LoVo (cell line): ENCODE measurements at places on chromosomes 4 and X.
A peak's percentile ranks its signal among the peaks of the same experiment; 100 is the strongest.

DNA sequence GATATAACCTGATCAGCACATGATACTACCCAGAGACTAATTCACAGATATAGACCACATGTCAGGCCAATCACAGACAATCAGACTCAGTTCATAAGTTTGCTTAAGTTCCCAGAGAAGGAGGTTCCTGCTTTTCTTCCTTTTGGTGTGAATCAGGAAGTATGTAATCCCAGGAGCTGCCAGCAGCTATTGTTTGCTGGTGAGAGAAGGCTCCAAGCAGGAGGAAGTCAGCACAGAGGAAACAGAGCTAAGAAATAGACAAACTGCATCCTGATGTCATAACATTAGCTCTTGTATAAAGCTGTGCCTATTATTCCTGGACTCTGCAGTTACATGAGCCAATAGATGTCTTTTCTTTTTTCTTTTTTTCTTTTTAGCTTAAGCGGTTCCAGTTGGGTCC, 50.9 kb downstream of the UCHL1 start:
- no peak for DNase-seq

GRCh38 chr4:92825256-92825655, 521.5 kb downstream of the GRID2 start:
- no peak for DNase-seq

- DNase-seq, result no peak
Measured at GRCh38 chr4:158649111-158649680, 22.5 kb downstream of the C4orf46 start.

- DNase-seq, result no peak
Measured at GRCh38 chrX:16039834-16040233, 83.5 kb upstream of the GRPR start.

GRCh38 chr4:183200453-183200852, 101.4 kb downstream of the WWC2 start:
- peak; percentile 44 for DNase-seq

GRCh38 chr4:7358100-7358735, 76.5 kb downstream of the PSAPL1 start:
- peak; percentile 46 for DNase-seq

GRCh38 chr4:95381843-95382580, 166.8 kb downstream of the UNC5C start:
- no peak for DNase-seq

DNA sequence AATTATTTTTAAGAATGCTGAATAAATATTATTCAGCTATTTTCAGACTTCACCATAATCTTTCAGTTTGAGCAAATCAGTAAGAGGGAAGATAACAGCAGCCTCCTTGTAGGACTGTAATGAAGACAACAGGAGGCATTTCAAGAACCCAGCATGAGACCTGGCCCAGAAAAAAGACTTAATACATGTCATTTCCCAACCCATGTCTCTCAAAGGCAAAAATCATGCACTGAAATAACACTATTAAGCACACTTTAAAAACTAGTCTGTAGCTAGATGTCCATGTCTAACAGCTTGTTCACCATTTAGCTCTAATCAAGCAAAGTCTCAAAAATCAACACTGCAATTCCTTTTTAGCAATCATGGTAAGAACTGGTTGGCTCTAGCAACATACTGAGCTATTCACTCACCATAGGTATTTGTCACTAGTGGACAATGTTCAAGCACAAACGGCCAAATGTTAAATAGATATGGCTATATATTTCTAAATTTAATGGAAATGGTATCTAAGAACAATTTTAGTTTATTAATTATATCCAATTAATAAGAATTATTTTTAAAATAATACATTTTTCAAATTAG, 109.9 kb downstream of the WDFY3 start:
- DNase-seq, result no peak

GRCh38 chrX:133527825-133528224, 112.5 kb upstream of the GPC4 start:
- DNase-seq, result no peak

GRCh38 chrX:68694435-68695205, 47.2 kb downstream of the STARD8 start:
- no peak for DNase-seq

DNA sequence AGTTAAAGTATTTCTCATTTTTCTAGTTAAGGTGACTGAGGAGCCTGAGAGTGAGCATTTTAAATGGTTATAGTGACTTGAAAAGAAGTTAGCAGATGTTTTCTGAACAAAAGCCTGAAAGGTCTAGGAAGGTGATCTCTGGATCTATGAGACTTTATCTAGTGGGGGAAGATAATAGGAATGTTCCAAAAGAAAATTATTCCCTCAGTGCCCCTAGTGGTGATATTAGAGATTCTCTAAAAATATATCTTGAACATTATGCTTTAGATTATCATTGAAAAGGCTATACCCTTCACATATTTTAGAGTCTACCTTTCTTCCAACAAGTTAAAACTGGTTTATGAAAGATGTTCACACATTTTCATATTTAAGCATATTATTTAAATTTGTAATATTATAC, 69.0 kb upstream of the SPANXN1 start:
- DNase-seq, result no peak

DNA sequence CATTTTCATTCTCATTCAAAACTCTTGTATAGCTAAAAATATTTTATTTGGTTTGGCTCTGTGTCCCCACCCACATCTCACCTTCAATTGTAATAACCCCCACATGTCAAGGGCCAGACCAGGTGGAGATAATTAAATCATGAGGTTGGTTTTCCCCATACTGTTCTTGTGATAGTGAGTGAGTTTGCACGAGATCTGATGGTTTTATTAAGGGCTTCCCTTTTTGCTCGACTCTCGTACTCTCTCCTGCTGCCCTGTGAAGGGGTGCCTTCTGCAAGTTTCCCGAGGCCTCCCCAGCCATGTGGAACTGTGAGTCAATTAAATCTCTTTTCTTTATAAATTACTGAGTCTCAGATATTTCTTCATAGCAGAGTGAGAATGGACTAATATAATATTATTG, 768.0 kb downstream of the STIM2 start:
- DNase-seq, result no peak

DNA sequence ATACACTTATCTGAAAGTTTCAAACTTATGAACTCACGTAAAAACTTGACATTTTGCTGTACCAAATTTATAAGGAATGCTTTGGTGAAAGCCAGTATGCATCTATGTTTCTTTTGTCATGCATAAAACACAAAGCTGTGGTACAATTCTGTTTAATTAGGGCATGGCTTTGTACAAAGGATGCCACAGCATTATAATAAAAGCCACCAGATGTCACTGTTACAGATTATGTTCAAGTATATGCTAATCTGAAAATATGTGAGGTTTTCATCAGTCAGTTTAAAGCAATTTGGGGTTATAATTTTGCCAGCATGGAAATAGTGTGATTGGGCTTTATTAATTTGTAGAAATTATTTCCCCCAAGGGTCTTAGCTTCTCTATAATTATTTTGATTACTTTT, 69.0 kb downstream of the ATOH1 start:
- DNase-seq, result peak; percentile 16

DNA sequence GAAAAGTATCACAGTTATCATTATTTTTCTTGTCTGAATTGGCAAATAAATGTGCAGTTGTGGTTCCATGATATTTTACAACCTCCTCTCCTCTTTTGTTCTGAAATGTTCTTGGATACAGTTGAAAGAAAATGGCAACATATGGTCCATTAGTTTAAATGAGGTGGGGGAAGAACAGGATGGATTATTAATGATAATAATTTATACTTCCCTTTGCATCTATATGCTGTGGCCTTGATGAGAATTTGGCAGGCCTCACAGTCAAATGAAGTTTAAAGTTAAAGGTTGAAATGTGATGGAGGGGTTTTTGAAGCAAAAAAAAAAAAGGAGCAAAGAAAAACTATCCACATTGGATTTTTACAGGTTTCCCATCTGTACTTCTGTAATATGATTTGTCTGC, 946.3 kb upstream of the INTU start:
- DNase-seq, result no peak

GRCh38 chr4:55904576-55904975, 44.2 kb upstream of the CEP135 start:
- no peak for DNase-seq

DNA sequence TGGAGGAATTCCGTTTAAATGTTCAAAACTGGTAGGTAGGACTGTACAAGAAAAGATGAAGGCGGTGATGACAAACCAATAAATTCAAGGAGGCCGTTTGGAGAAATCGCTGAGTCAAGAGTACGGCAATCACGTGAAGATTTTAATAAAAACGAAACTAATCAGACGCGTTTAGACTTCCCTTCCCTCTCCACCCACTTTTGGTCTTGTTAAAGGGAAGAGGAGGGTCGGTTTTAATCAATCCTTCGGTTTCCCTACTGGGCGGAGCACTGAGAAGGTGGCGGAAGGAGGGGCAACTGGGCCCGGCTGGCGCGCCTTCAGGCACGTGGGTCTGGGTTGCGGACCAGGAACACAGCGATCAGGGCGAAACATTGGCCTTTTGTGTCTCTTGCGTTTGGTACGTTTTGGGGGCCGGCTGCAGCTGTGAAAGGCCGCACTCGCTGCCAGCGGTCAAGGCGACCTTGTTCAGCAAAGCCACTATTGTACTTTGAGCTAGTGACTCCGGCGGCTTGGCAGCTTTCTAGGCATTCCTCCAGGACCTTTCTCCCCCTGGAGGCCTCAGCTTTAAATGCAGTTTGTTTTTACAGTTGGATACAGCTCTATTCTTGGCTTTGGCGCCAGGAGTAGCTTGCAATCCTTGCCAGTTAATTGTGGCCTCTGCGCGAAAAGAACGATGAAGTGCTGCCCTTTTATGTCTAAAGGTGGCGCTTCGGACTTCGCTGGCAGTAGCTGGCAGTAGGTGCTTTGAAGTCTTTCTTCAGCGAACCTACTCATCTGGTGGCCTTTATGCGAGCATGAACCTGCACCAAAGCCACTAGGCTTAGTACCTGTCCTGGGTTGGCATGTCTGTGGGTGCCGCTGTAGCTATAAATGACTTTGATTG, 16.8 kb upstream of the LAMP2 start:
- peak; percentile 80 for DNase-seq

- DNase-seq, result peak; percentile 18
Measured at GRCh38 chr4:30770049-30770549, 49.9 kb downstream of the PCDH7 start.

DNA sequence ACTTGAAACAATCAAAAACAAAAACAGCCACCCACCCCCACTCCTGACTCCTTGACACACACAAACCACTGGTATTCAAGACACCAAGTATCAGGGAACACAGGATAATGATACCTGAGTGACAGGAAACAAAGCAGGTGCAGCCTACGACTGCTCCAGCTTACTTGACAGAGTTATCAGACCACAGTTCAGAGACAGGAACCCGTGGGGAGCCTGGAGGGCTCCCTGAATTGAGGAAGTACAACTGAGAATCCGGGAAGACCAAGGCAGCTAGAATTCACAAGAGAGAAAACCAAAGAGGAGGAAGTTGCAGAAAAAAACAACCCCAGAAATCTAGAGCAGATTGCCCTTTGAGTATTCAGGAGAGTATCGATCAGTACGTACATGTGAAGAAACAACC, 20.5 kb downstream of the COMMD8 start:
- no peak for DNase-seq

- peak; percentile 46 for DNase-seq
Measured at GRCh38 chrX:119880552-119881437, 9.2 kb downstream of the NDUFA1 start.

- no peak for DNase-seq
Measured at GRCh38 chr4:150250998-150251651, 172.9 kb downstream of the DCLK2 start.

DNA sequence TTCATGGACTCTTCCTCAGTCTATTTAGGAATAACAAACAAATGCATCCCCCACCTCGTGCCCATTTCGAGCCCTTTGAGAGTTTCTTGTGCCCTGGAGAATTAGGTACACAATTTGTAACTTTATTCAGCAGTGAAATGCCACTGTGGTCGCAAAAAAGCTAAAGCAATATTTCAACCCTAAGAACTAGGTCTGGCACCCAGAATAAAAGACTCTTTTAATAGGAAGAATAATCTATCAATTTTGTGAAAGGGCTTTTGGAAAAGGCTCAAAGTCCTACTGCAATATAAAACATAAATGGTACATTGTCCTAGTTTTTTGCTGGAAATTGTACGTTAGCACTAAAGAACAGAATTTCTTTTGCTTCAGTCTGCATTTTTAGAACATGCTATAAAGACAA, 304.6 kb upstream of the TENM3 start:
- no peak for DNase-seq

- no peak for DNase-seq
Measured at GRCh38 chrX:117532339-117532738, 584.3 kb downstream of the KLHL13 start.

- DNase-seq, result no peak
Measured at GRCh38 chr4:142708231-142708630, 137.9 kb downstream of the INPP4B start.

DNA sequence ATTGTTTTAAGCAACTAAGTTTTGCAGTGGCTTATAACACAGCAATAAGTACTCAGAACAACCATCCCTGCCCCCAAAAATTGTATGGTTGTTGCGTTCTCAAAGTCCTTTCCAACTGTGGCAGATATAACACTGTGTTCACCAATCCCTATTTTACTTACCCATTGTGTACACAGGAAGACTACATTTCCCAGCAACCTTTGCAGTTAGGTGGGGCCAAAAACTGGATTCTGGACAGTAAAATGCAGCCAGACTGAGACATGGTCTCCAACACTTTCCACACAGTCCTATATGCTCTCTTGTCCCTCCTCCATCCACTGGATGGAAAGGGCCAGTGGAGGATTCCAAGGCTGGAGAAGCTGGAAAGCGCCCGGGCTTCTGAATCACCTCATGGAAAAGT, 523.6 kb downstream of the BCOR start:
- DNase-seq, result no peak

DNA sequence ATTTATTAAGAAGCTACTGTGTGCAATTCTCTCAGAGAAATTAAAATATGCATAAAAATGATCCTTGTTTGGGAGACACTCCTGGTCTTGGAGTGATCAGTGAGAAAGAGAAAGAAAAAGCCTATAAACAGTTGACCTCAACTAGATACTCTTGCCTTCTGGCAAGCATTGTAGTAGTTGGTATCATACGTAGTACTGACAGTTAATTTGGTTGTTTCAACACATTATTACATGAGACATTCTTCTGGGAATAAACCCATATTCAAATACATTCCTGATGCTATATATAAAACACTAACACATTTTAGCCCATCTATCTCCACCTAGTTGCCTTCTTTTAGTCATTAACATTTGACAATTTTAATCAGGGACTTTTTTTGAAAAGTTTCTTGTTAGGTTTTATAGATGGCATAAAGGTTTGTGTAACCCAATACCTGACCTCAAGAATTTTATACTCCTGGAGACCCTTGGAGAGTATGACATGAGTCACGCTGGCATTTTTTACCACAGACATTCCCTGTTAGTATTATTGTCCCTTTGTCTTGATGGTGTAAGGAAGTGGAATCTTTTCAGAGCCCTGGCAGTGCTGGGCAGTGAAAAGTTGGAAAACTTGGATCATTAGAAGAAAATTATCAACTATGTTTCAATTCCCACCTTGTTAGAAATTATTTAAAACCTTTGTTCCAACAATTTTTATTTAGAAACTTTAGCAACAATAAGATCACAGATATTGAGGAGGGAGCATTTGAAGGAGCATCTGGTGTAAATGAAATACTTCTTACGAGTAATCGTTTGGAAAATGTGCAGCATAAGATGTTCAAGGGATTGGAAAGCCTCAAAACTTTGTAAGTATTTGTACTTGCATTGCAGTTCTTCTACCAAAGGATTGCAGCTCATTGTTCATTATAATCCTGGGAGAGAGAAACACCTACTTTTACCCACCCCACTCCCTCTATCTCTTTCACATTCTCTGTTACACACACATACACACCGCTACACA, 167.1 kb upstream of the PACRGL start:
- peak; percentile 33 for DNase-seq

GRCh38 chrX:136825771-136826170, 45.0 kb upstream of the ARHGEF6 start:
- DNase-seq, result no peak

- DNase-seq, result no peak
Measured at GRCh38 chr4:75639124-75639695, 8.9 kb upstream of the CDKL2 start.
